ENCODE measurements at places on chromosomes 2 and 18. TPM values are rescaled to one million over a fixed set of nuclear protein-coding genes. Genes with fewer than 3 reads are reported as not detected.

DNA sequence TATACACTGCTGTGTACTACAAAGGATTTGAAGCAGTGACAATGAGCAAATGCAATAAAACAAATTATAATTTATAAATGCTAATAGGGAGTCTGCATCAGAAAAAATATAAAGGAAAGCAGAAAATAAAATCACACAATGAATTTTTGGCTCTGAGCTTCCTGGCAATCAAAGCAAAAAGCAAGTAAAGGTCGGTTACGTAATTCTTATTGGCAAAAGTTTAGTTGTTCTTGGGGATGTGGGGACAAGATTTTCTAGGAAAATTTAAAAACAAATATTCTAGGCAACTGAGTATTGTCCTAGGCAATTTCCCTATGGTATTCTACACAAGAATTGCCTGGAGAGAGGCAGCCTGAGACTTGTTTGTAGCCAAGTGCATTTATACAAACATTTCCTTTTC, 1.8 kb downstream of the ORC2 start:
- peaks cover 45% of the 10 kb centered on the region for H3K4me1 ChIP-seq
- H3K36me3 ChIP-seq, result peaks cover 29% of the 10 kb centered on the region

SIX2 gene
- not detected for total RNA-seq

SERPINB3 gene
- not detected for total RNA-seq

LRRTM1 gene
- total RNA-seq, result not detected

DNA sequence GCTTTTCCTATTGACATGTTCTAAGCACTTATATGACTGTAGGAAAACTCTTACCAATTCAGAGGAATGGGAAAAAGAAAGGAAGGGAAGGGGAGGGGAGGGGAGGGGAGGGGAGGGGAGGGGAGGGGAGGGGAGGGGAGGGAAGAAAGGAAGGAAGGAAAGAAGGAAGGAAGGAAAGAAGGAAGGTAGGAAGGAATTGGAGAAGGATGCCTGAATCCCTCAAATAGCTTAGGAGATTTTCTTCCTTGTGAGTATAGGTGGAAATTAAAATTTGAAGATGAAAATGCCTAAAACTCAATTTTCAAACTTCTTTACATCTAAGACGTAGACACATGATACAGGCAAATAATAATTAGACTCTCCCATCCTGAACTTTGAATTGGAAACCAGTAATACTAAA, 463.1 kb downstream of the SATB2 start:
- H3K36me3 ChIP-seq, result no peaks in the 10 kb centered on the region
- H3K4me1 ChIP-seq, result no peaks in the 10 kb centered on the region
- no peak overlapping the region for H3K4me3 ChIP-seq
- H3K27me3 ChIP-seq, result no peaks in the 10 kb centered on the region
- no peak for DNase-seq
